ENCODE measurements at places on chromosomes 16 and 17. TPM values are rescaled to one million over a fixed set of nuclear protein-coding genes. Genes with fewer than 3 reads are reported as not detected.

GRCh38 chr17:3966720-3967363 is 2.6 kb upstream of the ATP2A3 start:
- DNase-seq, result no peak

GRCh38 chr17:48681609-48682008 is 40.7 kb downstream of the PRAC1 start:
- DNase-seq, result no peak

- DNase-seq, result no peak
These were observed 1.1 kb downstream of the HS3ST6 start for GRCh38 chr16:1917056-1917664.

DNA sequence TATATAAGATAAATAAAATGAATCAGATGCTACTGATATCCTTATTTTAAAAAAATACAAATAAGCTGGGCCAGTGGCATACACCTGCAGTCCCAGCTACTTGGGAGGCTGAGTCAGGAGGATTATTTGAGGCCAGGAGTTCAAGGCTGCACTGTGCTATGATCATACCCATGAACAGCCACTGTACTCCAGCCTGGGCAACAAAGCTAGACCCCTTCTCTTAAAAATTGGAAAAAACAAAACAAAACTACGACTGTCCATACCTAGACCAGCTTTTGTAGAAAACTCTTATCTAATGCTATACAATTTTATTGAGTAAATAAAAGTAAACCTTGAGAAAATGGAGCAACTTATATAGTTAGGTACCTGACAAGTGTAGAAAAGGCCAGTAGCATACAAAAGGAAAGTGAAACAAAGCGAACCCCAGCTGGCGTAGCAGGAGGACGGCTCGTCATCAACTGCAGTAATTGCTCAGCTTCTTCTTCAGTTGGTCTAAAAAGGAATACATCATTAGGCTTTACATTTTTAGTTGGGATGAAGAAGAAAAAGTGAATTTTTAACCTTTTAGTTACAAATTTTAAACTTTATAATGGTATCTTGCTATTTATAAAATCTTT is 23.6 kb downstream of the INTS2 start:
- DNase-seq, result no peak

GRCh38 chr17:43906951-43907424 is 348 bp downstream of the MPP2 start:
- no peak for DNase-seq

GRCh38 chr17:77382966-77383612 is 242.3 kb downstream of the SEC14L1 start:
- no peak for DNase-seq

GRCh38 chr17:17132746-17133145 is 73.4 kb downstream of the PLD6 start:
- DNase-seq, result no peak

- DNase-seq, result no peak
These were observed 3.0 kb upstream of the ZNF213 start for GRCh38 chr16:3131755-3132377.

DNA sequence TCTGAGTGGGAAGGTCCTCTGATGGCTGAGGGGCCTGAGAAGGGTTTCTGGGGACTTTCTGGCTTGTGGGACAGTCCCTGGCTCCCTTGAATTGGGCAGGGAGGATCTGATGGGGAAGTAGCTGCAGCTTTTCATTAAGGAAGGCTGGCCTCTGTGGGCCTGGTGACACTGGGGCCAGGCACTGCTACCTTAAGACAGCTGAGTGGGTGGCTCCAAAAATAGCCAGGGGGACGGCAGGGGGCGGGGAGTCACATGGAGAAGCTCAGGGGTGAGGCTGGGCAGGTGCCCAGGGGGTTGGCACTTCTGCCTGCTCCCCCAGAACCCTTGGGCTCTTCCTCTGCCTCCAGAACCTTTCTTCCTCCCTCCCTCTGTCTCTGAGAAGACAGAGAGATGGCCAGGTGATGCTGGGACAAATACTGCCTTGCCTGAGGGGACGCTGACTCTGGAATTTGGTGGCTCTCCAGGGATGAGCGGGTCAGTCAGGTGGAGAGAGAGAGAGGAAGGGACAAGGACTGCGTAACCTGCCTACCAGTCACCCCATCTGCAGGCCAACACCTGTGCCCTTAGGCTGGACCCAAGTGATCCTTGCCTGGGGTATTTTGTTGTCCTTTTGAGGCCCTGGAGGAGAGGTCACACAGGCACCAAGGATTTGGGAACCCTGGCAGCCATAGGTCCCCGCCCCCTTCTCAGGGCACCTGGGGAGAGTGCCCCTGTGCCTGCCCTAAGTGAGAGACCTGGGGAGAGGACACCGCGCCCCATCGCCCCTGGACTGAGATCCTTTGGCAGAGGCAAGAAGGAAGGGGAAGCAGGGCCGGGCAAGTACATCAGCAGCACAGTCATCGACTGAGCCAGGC is 1.7 kb upstream of the SGCA start:
- no peak for DNase-seq

GRCh38 chr17:50218771-50219315 is 17.4 kb upstream of the COL1A1 start:
- no peak for DNase-seq

GRCh38 chr16:50688867-50689266 is 4.5 kb upstream of the NOD2 start:
- DNase-seq, result no peak

DNA sequence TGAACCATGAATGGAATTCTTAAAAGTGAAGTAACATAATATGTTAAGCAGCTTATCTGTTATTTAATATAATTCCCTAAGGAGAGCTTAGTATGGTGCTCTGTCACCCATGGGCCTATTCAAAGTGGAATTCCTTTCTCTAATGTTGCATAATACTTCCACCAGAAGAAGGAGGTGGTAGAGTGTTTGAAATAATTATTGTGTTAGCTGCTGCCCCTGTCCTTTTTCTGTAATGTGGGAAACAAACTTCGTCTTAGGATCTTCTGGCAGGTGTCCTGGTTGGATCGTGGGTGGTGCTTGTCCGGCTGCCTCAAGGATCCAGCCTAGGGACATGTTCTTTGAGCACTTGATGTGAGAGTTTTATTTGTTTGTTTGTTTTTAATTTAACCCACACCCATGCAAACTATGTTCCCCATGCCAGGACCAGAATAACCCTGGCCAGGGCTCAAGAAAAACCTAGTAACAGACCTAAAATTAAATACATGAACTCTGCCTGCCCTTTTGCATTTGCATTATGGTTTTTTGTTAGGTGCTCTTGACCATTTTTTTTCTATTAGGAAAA is 46.1 kb downstream of the ZNRF1 start:
- DNase-seq, result no peak

GRCh38 chr16:87740441-87740840 is 25.3 kb downstream of the KLHDC4 start:
- DNase-seq, result no peak

DNA sequence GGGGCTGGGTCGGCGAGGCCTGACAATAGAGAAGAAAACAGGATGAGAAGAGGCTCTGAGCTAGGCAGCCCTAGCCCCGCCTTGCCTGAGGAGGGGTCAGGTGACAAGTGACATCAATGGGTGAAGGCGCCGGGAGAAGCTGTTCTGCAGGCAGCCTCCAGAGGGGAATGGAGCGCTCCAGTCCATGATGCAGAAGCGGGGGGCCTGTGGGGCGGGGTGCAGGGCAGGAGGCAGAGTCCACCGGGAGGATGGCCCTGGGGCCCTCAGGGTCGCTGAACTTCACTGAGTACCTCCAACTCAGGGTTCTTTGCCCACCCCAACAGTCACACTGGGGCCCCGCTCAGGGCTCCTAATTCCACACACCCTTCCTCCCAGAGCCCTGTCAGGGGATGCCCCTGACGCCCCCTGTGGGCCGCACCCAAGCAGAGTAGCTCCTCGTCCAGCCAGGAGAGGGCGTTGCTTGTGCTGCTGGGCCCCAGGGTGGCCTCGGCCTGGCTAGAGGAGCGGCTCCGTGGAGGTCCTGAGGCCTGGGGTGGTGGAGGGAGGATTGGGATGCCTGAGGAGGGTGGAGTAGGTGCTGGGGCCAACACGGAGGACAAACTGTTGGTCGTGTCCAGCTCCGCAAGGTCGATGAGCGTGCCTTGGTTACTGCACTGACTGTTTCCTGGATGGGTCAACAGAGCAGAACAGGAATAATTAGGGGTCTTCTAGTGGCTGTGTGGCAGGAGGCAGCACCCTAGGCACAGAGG is 20.8 kb downstream of the GGA3 start:
- no peak for DNase-seq

GRCh38 chr17:9056566-9056965 is 35.3 kb downstream of the NTN1 start:
- DNase-seq, result no peak

- DNase-seq, result no peak
These were observed 55.2 kb downstream of the METTL16 start for GRCh38 chr17:2456475-2456874.

- DNase-seq, result no peak
These were observed 12.0 kb upstream of the TNRC6A start for GRCh38 chr16:24717411-24717810.

DNA sequence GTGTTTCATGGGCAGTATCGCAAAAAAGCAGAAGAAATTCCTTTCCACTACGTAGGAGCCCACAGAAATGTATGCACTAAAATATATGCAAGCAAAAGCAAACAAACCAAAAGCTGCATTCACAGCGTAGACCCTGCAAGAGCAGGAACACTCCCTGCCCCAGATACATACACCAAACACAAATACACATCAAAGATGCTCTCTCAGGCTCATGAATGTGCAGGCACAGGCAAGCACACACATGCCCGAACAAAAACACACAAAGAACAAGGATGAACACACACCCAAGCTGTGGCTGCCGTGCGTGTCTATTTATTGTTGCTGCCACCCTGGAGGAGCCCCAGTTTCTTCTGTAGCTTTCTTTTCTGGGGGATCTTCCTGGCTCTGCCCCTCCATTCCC is 1.7 kb downstream of the NUPR1 start:
- no peak for DNase-seq

- DNase-seq, result no peak
These were observed 15.7 kb upstream of the CCL1 start for GRCh38 chr17:34378664-34379101.

KRTAP9-4 gene
- not detected for total RNA-seq

CCDC200 gene
- not detected for total RNA-seq

FOXL1 gene
- total RNA-seq, result 1.3 TPM

PLLP gene
- total RNA-seq, result 13.2 TPM

CLEC10A gene
- 21.7 TPM for total RNA-seq

TUBG2 gene
- 18.4 TPM for total RNA-seq

CCL7 gene
- total RNA-seq, result 3.5 TPM

KRTAP3-2 gene
- not detected for total RNA-seq

Measured in omental fat pad (tissue), 4 donors.